Pulmonary artery endothelial cell (primary cell): ENCODE measurements at places on chromosomes 12 and 14. TPM values are rescaled to one million over a fixed set of nuclear protein-coding genes. Genes with fewer than 3 reads are reported as not detected.

KRT2 gene
- total RNA-seq: not detected in 2 replicates

GPR135 gene
- 0.66 and 0.99 TPM in 2 replicates for total RNA-seq

FICD gene
- 8.2 and 11.4 TPM in 2 replicates for total RNA-seq

SLC16A7 gene
- 10.7 and 12.4 TPM in 2 replicates for total RNA-seq

PFKM gene
- 95.1 and 143 TPM in 2 replicates for total RNA-seq

NKX2-1 gene
- total RNA-seq: not detected in 2 replicates

ADCY6 gene
- total RNA-seq: 34.2 and 40.6 TPM in 2 replicates

MDP1 gene
- total RNA-seq: 6.9 and 13.1 TPM in 2 replicates

RNASE3 gene
- not detected in 2 replicates for total RNA-seq

KIF26A gene
- 5.0 and 13.4 TPM in 2 replicates for total RNA-seq

CLEC4D gene
- not detected in 2 replicates for total RNA-seq

CKAP4 gene
- 168 and 175 TPM in 2 replicates for total RNA-seq

SCNN1A gene
- total RNA-seq: 0.13 TPM in 1 of 2 replicates, not detected in the other

SUSD6 gene
- 9.2 and 11.7 TPM in 2 replicates for total RNA-seq

LRRK2 gene
- 3.8 and 7.2 TPM in 2 replicates for total RNA-seq

LRRC10 gene
- not detected in 2 replicates for total RNA-seq

CD163L1 gene
- 1.3 and 2.0 TPM in 2 replicates for total RNA-seq

SMOC1 gene
- 0.04 and 0.26 TPM in 2 replicates for total RNA-seq

IL23A gene
- 0.13 TPM in 1 of 2 replicates, not detected in the other for total RNA-seq

DLK1 gene
- total RNA-seq: not detected in 2 replicates

SMIM41 gene
- total RNA-seq: 0.07 and 0.21 TPM in 2 replicates

OR4M1 gene
- total RNA-seq: not detected in 2 replicates

RNASE1 gene
- 75.5 and 99.7 TPM in 2 replicates for total RNA-seq

TBX5 gene
- not detected in 2 replicates for total RNA-seq

TMCC3 gene
- 19.9 and 30.7 TPM in 2 replicates for total RNA-seq

HEATR5A gene
- 28.0 and 47.3 TPM in 2 replicates for total RNA-seq

WDHD1 gene
- 18.0 and 27.6 TPM in 2 replicates for total RNA-seq

BEGAIN gene
- 0.11 and 0.13 TPM in 2 replicates for total RNA-seq

LRRC43 gene
- 2.2 TPM in 2 replicates for total RNA-seq

E2F7 gene
- 10.2 and 12.7 TPM in 2 replicates for total RNA-seq

ASPG gene
- not detected in 2 replicates for total RNA-seq

SLC5A8 gene
- not detected in 2 replicates for total RNA-seq

PPP4R3A gene
- total RNA-seq: 71.9 and 96.8 TPM in 2 replicates

DLST gene
- 66.0 and 75.3 TPM in 2 replicates for total RNA-seq

KRT81 gene
- not detected in 2 replicates for total RNA-seq

SLC6A15 gene
- total RNA-seq: 0.53 and 0.92 TPM in 2 replicates

ATP6V1D gene
- 76.7 and 78.9 TPM in 2 replicates for total RNA-seq

MGP gene
- total RNA-seq: 56.4 and 196 TPM in 2 replicates

PLA2G1B gene
- total RNA-seq: not detected in 2 replicates

SIRT4 gene
- 1.1 and 1.4 TPM in 2 replicates for total RNA-seq

HOXC13 gene
- total RNA-seq: not detected in 2 replicates

IL22 gene
- total RNA-seq: not detected in 2 replicates

EPS8 gene
- total RNA-seq: 35.0 and 45.1 TPM in 2 replicates

ZDHHC22 gene
- under 0.01 and 0.04 TPM in 2 replicates for total RNA-seq

KRT74 gene
- total RNA-seq: not detected in 2 replicates

KLHL33 gene
- under 0.01 and 0.04 TPM in 2 replicates for total RNA-seq
